ENCODE measurements at places on chromosomes 12 and 14. TPM values are rescaled to one million over a fixed set of nuclear protein-coding genes. Genes with fewer than 3 reads are reported as not detected.
A peak's percentile ranks its signal among the peaks of the same experiment; 100 is the strongest.

Gene ZC3H14
- total RNA-seq, result 74.6 TPM

Gene OR10A7
- total RNA-seq, result not detected

- DNase-seq, result no peak
Observed at GRCh38 chr14:78823516-78823915, 653.3 kb downstream of the NRXN3 start.

DNA sequence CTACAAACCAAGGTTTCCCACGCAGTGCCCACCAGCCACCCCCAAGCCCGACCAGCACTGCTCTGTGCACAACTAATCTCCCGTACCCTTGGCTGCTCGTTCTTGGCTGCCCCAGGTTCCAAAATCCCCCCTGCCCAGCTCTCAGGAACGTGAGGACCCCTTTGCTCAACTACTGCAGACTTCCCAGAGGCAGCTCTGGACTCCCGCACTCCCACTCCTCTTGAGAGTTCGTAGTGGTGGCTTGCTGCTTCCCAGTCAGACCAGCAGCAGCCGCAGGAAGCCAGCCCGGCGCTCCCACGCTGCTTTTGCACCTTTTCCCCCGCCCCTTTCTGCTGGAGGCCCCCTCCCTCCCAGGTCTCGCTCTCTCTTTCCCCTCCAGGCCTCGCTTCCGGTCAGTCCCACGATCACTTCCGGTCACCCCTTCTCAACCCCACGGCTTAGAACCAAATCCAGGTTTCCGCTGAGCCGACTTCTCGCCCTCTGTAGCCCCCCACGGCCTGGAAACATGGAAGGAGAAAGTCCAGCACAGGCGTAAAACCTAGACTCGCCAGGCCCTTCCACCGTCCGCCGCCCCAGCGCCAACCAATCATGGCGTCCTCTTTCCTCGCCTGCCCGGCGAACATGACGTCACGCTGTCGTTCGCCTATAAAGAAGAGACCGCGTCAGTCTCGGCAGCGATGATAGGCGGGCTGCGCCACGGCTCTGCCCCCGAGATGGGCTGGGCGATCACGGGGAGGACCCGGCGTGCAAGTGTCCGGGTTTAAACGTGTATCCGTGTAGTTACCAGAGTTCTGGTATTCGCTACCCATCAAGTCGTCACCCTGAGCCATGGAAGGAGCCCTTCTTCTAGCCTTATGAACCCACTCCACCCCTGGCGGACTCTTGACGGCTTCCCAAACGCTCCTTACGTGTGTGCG is at the start of gene TFCP2:
TSS of gene TFCP2 (minus strand) at position 621 of the 917 bp plus-strand sequence. CDS start 713 bp downstream, outside the sequence.
- DNase-seq, result peak; percentile 96

GRCh38 chr14:106083082-106083481 is 556.7 kb downstream of the TMEM121 start:
- DNase-seq, result no peak

GRCh38 chr12:27779920-27780611 is at the start of the genes KLHL42 and MANSC4:
KLHL42 (plus strand) TSS chr12:27780233; CDS start chr12:27780331, 98 bp downstream.
MANSC4 (minus strand) TSS chr12:27780236; CDS start chr12:27771276, 8,960 bp downstream.
- DNase-seq, result peak; percentile 96

DNA sequence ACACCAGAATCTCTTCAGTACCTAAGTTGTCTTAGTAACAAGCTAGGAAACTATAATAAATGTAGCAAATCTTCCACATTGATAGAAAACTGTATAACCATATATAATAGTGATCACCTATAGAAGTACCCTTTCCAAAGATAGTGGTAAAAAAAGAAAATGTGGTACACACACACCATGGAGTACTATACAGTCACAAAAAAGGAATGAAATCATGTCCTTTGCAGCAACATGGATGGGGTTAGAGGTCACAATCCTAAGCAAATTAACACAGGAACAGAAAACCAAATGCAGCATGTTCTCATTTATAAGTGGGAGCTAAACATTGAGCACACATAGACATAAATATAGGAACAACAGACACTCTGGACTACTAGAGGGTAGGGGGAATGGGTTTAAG is 90.5 kb downstream of the SLC25A21 start:
- DNase-seq, result no peak

Data from osteoblast (primary cell).